Amygdala (tissue), 56 donors: ENCODE measurements at places on chromosomes 5 and 9.

DNA sequence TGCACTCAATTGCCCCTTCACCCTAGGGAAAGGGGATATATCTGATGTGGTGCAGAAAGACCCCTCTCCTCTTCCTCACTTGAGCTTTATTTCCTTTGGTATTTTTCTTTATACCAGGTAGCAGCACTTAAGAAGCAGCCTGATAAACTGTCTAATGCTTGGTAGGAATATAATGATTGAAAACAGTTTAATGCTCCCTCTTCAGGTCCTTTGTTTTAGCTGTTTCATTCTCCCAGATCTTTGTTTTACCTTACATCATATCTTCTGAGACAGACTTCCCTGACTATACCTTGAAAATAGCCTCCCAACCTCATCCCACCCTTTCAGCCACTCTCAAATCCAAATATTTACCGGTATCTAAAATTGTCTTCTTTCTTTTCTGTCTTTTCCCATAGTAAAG lies 87.9 kb downstream of the NUDT12 start:
- no peak for DNase-seq

DNA sequence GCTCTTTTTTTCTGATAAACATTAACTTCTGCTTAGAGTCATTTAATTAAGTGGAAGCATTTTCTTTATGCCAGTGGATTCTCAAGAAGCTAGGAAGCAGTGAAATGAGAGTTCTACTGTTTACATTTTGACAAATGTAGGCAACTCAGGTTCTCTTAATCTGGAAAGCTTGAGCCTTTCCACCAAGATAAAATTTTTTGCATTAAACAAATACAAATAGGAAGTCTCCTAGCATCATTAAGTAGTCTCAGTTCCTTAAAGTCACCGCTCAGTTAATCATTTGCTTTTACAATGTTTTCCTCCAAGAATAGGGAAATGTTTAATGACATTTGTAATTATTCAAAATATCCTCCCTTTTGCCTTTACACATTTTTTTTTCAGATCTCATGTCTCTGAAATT lies 290.4 kb upstream of the PDE4D start:
- no peak for DNase-seq

DNA sequence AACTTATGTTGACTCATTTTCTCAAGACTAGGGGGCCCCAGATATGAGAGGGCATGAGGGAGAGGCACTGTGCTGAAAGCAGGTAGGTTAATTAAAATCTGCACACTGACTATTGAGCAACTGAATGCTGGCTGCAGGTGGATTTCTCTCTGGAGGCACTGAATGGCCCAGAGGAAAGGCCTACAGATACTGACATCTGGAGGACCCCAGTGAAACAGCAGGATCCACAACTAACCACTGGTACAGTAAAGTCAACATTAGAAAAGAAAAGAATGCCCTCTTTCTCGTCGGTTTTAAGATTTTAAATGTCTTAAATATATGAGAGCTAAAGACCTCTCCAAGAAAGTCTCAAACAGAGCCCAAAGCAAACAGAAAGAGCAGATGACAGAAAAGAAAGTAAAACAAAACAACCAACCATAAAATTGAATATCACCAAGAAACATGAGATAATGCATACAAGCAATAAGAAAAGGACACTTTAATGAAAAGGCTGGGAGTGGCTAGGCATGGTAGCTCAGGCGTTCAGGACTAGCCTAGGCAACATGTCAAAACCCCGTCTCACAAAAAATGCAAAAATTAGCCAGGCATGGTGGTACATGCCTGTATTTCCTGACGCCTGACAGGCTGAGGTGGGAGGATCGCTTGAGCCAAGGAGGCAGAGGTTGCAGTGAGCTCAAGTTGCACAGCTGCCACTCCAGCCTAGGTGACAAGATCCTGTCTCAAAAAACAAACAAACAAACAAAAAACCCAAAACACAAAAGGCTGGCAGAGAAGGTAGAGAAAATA lies 43.3 kb downstream of the PUM3 start:
- DNase-seq: no peak

DNA sequence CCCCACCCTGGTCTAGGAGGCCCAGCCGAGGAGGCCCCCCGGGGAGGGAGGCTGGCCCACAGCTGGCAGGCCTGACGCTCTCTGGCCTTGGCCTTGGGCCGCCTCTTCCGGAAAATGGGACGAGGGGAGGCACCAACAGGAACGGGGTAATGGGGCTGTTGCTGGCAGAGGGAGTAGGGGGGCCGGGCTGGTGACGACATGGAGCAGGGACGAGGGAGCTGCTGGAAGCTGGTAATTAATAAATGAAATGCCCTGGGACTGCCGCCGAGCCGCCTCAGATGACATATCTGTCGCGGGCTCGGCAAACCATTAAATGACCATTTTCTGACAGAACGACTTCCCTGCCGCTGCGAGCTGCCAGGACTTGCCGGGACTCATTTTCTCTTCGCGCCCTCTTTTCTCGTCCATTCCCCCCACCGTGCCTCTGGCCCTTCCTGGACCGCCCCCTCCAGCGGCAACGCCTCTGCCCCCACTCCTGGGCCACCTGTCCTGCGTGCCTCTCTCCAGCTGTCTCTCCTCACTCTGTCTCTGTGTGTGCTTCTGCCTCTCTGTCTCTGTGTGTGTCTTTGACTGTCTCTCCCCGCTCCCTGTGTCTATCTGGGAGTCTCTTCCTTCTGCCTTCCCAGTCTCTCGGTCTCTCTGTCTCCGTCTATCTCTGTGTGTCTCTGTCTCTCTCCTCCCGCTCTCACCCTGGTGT lies 215.7 kb downstream of the PAX5 start:
- no peak for DNase-seq

- DNase-seq: no peak
These were observed 13.7 kb upstream of the ADAMTS16 start for GRCh38 chr5:5126444-5126843.

- DNase-seq: no peak
These were observed 273.6 kb downstream of the FSTL4 start for GRCh38 chr5:133338504-133339355.

DNA sequence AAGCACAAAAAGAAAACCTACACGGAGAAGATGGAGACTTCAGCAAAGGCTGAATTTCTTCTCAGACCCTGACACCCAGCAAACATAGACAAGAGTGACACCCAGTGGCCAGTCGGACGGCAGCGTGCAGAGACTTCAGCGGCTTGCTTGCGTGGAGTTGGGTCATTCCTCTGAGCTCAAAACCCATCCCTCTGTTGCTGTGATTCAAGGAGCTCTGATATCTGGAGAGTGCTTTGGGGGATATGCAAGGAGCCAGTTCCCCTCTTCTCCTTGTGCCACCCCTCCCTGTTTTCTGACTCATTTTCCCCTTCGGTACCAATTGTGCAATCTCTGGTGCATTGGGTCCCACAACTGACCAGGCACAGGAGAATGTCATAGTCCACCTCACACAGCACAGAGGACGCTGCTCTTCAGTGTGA lies 27.5 kb downstream of the SH3TC2 start:
- peak; percentile 54 for DNase-seq

DNA sequence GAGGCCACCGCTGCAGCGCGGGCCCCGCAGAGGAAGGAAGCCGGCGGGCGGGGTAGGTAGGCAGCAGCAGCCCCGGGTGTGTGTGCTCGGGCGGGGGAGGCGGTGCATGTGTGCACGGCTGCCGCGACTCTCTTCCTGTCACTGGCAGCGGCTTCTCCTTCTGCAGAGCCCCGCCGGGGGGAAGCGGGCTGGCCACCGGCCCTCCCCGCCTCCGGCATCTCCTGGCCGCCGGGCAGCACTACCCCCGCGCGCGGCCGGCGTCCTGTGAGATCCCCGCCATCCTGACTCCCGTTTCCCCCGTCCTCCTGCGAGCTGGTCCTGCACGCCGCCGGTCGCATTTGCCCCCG lies 315 bp downstream of the PIK3R1 start:
- no peak for DNase-seq

GRCh38 chr5:149578896-149579295 lies 2.4 kb upstream of the ARHGEF37 start:
- no peak for DNase-seq

DNA sequence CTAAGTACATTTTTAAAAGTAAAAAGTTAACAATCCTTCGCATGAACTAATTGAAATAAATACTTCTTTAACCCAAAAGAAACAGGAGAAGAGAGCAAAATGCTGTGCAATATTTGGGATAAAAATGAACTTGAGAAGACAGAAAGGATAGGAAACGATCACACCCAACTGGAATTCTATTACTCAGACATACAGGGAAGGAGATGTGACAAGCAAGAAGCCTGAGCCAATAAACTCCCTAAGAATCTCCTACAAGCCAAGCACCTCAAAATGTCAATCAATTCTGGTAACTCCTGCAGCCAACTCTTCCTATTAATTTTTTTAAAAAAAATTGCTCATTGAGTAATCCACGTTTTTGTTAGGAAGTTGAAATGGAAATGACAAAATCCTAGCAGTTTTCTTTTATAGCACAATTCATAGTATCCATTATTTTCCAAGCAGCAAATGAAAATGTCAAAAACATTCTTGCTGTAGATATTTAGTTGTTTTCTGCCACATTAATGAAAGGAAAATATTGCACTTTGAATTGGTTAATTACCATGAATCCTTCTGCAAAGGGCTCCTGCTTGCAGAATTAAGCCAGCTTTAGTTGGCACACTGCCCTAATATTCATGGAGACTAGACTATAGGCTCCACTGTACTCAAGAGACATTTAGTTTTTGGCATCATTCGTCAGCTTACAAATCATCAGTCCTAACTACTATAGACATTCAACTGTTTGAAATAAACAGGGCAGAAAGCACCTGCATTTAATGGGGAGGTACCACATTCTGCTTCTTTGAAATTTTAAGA lies 89.0 kb downstream of the RFX3 start:
- DNase-seq: no peak

DNA sequence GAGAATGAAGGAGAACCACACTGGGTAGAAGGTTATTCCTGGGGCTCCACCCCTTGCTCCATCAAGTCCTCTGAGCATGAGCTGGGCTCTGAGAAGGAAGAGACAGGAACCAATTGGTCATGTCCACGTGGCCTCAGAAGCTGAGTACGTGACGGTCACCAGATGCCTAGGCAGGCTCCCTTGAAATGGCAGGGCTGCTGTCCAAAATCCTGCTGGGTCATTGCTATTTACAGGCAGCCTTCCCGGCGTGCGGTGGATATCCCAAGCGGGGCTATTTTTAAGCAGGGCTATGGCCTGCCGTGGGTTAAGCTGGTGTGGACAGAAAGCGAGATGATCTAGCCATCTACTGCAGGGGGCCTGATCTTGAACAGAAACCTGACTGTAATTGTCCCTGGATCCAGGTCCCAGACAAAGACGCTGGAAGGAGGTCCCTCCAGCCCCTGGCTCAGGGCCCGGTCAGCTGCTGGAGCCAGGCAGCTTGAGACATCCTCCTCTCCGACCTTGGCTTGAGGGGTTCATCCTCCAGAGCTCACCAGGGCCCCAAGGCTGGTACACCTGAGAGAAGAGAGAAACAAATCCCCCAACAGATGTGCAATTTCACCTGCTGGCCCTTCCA lies 550 bp upstream of the CKMT2 start:
- DNase-seq: no peak

DNA sequence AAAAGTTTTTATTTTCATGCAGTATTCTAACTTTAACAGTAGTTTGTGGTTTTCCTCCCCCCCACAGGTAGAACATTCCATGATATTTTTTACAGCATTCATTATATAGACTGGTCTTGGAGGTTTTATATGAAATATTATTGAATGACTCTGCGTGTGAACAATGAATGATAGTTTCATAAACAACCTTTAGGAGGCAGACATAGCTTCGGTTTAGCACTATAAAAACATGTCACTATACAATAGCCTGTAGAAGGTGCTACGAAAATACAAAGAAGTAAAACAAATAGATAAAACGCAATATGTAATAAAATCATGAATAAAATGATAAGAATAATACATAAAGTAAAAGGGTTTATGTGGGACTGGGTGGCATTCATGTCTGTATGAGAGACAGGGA lies 8.5 kb downstream of the KLF4 start:
- DNase-seq: no peak

DNA sequence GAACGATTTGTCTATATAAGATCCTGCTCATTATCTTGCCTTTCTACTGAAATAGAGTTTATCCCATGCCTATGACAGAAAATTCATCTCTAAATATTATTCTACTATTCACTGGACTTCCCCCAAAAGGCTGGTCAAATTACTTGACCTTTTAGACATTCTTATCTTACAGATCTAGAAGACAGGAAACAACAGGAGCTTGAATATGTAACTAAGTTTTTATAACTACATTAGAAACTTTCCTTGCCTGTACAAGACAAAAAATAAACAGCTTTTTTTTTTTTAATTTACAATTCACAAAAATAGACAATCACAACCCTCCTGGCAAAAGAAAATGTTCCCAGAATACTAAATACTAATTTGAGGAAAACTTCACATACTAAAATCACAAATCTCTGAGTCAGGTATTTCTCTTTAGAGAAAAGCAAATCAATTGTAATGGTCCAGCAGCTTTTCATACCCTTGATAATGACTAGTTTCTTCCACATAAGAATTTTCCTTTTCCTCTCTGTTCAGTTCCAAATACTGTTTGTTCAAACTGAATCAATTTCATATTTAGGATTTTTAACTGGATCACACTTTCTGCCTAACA lies 68.6 kb downstream of the MLLT3 start:
- DNase-seq: no peak

DNA sequence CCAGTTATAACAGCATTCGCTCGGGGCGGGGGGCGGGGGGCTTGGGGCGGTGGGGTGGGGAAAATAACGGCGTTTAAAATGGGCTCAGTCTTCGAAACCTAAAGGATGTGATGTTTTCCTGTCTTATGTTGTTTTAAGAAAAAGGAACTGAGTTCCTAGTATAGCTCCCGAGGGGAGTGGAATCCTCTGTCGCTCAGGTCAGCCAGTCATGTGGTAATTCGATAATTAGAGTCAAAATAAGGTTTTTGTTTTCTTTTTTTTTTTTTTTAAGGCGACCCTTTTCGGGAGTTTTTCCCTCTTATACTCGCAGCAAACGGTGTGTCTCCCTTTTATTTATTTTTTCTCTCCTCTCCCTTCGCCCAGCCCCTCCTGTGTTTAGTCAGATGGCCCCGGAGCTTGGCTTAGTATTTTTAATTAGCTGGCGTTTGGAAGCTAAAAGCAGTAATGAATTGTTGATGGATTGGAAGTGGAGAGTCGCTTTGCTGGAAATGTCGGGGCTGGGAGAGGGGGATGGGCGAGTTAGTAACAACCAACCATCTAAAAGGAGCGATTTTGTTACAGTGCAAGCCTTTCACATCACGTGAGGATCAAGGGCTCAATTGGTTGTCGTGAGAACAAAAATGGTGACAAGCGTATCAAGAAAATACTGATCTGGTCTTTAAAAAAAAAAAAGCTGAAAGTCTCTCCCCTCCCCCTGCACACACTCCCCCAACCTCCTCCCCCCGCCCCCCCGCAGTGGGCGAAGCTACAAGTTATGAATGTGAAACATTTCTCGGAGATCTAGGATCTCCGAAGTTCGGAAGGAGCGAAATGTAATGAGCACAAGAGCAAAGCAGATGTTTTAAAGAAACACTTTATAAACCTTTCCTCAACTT lies 714 bp upstream of the ZNF608 start:
- DNase-seq: peak; percentile 85

DNA sequence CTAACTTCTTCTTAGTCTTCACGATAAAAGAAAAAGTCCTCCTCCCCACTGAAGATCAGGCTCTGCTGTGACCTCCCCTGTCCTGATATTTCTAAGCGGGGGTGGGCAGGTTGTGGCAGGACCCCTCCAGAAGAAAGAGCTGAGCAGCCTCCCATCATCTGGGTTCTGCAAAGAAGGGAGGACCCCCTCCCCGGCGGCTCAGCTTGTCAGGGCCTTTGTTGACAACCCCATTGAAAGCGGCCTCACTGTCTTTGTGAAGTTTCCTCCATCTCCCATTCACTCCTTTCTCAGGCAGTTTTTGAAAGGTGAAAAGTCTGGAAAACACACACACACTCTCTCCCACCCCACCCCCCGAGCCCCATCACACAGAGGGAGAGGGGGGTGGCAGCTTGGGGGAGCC lies 26.2 kb upstream of the BARHL1 start:
- no peak for DNase-seq
